ENCODE measurements at places on chromosomes 1 and 21.
A peak's percentile ranks its signal among the peaks of the same experiment; 100 is the strongest.

- DNase-seq: no peak
Measured at GRCh38 chr1:103547840-103548239, 22.3 kb downstream of the RNPC3 start.

DNA sequence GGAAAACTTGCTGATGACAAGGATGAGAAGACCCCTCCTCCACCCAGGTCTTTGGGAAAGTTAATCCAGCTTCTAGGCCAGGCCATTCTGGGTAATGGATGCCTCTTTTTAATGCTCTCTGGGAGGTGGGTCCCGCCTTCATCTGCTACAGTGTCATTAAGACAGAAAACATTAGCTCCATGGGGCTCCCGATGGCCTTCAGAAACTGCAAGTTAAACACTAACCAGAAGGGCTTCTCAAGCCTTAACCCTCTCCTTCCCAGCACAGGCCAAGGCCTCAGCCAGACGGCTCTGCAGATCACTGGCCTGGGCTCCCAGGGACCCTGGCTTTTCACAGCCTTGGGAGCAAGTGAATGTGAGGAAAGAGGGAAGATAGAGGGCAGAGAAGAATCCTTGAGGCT, 364.9 kb downstream of the MATN1 start:
- DNase-seq: no peak

DNA sequence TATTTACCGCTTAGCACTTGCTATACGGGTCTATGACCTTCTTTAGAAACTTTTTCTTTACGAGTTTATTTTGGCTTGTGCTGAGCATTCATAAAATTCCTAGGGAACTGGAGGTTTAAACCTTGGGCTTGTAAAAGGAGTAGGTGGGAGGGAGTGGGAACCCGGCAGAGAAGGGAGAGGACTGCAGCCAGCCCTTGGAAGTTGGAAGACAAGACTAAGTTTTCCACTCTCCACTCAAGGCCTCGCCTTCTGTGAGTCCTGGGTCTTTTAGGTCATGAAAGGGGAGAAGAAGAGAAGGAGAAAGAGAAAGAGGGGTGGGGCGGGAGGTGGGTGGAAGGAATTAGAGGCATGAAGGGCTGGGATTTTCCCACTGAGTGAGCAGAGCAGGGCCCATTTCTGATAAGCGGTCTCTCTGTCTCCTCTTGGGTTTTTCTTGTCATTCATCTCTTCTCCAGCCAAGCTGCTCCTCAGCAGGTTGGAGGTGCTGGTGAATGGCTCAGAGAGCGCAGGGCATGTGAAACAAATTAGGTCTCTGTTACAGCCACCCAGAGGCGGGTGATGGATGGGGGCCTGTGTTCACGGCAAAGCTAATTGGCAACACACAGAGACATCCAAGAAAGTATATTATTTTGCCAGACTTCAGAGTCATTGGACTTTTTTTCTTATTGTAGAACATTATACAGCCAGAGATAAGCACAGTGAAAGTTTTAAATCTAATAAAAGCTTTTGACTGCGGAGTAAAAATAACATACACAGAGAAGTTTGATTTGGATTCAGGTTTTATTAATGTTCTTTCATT, 247.3 kb downstream of the FOXD2 start:
- no peak for DNase-seq

DNA sequence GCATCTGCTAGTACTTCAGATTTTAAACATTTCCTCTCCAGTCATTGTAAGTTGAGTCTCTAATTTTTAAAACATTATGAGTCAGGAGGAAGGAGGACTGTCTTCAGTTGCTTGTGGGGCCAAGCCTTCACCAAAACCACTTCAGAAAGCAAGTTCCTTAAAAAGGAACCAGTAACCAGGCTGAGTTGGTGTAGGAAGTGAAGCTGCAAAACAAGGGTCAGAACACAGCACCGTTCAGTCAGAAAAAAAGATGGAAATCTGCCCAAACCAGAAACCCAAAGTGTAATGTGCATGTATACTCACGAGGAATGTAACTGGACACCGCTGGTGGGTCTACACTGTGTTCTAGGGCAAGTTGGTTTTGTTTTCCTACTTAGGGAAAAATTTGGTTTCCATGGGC, 402.1 kb downstream of the SETD4 start:
- no peak for DNase-seq

DNA sequence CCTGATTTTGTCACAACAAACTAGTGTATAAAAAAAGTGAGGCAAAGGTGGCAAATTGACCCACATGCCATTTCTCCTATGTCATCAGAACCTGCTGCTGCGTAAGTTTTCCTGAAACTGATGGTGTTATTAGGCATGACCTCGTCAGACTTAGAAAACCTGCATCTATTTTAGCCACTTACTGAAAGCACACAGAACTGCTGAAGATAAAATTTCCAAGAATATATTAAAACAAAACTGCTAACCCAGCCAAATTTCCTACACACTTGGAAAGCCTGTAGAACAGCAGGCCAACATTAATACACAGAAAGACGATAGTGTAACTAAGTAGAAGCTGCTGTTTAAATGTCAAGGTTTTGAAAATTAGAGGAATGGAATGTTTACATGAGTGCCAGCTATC, 674.5 kb upstream of the CXADR start:
- peak; percentile 36 for DNase-seq

DNA sequence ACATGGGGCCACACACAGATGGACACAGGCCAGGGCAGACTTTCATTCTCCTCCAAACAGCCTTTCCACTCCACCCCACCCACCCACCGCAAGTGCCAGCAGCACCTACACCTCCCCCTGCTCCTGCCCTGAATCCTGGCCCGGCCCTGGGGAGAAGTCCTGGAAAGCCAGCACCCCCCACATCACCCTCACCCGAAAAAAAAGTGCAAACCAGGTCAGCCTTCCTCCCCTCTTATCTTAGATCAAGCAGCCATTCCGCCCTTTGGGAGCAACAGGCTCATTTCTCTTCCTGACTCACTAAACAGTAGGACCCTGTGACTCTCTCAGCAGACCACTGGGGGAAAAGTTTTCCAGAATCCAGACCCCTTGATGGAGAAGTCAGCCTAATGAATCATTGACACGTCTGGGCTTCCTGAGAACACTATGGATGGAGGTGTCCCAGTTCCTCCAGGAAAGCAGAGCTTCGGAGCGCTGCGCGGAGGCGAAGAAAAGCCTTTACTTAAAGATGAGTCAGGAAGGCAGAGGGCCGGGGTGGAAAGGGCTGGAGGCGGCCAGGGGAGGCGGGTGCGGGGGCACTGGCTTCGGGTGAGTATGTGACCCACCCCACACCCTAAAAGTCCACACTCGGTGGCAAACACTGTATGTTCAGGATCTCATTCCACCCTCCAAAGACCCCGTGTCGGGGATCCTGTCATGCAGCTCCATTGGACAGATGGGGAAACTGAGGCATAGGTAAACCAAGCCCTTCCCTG, 588.7 kb downstream of the MATN1 start:
- no peak for DNase-seq

GRCh38 chr1:170305777-170306512, 160.2 kb downstream of the NTMT2 start:
- peak; percentile 20 for DNase-seq

- no peak for DNase-seq
Measured at GRCh38 chr1:40653851-40654537, 11.5 kb downstream of the RIMS3 start.

- DNase-seq: no peak
Measured at GRCh38 chr1:35873243-35873750, 9.7 kb upstream of the AGO1 start.

DNA sequence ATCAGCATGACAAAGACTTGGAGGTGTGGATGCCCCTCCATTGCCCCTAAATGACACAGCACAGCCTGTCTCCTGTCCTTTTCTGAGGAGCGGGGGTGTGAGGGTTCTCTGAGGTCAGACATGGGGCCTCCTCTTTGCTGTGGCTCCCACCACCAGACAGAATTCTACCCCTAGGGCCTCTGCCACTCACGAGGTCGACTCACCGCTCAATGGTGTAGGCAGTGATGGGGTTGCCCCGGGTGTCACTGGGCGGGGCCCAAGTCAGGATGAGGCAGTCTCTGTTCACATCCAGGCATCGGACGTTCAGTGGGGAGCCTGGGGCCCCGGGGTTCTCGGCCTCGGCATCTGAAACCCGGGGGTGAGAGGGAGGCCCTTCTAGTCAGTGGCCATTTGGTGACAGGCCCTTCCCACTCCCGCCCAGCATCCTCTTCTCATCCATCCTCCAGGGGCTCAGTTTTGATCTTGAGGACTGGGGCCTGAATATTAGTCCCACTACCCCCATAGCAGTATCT, 19.9 kb downstream of the MYOM3 start:
- DNase-seq: no peak

- DNase-seq: no peak
Measured at GRCh38 chr1:245779797-245780755, 625.3 kb downstream of the KIF26B start.

GRCh38 chr1:99869304-99869703, 19.1 kb downstream of the AGL start:
- no peak for DNase-seq

DNA sequence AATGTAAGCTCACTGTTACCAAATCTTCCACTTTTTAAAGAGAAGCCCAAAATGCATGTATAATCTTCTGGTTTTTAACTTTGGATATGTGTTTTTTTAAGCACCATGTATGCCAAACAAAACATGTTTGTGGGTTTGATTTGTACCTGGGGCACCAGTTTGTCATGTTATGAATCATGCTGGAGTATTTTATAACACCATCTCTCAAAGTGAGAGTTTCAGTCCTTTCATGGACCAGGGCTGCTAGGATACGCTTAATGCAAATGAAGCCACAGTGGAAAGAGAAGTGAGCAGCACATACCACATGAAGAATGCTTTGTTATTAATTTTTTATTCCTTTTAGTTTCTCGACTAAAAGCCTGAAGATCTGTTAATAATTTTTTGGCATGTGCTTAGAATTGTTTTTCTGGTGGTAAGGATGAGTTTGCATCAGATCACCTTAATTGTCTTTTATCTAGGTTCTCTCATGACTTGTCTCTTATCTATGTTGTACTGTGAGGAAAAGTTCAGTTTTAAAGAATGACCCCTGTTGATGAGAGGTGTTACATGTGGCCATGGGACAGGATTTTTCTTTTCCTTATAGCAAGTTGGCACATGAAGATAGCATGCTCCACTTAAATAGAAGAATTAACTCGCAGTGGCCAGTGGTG, 2.0 kb upstream of the RABGAP1L start:
- DNase-seq: no peak

- no peak for DNase-seq
Measured at GRCh38 chr1:82755191-82755590, 954.5 kb downstream of the ADGRL2 start.

DNA sequence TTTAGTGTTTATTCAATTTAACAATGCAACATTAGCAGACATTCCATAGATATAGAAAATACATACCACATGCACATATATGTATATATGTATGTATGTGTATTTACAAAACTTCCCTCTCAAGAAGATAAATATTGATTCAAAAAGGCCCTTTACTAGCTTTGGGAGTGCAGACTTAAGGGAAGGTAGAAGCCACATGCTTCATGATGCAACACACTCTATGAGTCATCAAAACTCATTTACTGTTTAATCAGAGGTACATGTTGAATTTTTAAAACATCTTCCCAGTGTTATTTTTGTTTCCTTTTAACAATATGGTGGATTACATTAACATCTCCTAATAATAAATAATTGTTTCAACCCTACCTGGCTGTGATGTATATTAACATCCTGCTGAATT, 61.4 kb upstream of the KIRREL1 start:
- DNase-seq: no peak

- peak; percentile 99 for DNase-seq
Measured at GRCh38 chr1:36963006-36963405, 71.3 kb downstream of the GRIK3 start.

Measured in NCI-H446 treated with DMSO at 0.1 percent for 48 hours (cell line).